ENCODE measurements at places on chromosomes 16 and 17.

DNA sequence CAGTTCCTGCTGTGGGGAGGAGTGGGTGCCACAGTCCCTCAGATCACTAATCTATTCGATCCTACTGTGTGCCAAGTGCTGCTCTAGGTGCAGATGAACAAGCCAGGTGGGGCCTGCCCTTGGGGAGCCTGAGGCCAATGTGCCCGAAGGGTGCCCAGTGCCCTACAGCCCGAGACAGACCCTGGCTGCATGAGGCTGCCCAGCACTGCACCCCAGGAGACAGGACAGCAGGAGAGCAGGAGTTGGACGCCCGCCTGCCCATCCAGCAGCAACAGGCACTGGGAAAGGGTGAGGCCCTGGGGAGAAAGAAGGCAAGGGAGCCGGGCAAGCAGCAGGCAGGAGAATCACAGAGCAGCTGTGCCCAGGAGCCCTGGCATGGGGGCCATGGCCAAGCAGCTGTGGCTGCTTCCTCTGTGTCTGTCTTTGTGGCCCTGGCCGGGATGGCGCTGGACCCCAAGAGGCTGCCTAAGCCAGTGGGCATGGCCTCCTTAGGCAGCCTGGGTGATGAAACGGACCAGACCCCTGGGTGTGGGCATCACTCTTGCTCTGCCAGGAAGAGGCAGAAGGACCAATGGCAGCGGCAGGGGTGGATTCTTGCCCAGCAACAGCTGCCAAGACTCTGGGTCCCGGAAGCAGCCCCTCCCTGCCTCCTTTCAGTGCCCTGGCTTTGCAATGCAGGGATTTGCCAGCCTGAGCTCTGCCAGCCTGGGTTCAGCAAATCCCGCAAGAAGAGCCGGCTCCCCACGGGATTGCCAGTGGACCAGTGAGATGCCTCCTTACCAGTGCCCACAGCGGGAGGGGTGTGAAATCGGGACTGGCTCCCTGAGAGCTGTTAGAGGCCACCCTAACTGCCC is 179.6 kb upstream of the TNRC6C start:
- no peak for DNase-seq

DNA sequence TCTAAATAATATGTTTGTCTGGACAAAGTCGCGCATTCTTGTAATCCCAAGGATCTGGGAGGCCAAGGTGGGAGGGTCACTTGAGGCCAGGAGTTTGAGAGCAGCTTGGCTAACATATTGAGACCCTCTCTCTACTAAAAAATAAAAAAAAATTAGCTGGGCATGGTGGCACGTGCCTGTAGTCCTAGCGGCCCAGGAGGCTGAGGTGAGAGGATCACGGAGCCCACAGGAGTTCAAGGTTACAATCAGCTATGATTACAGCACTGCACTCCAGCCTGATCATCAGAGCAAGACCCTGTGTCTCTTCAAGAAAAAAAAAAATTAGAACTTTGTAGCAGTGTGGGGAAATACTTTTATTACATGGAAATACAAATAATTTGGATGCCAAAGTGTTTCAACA is 6.1 kb upstream of the CHST6 start:
- no peak for DNase-seq

DNA sequence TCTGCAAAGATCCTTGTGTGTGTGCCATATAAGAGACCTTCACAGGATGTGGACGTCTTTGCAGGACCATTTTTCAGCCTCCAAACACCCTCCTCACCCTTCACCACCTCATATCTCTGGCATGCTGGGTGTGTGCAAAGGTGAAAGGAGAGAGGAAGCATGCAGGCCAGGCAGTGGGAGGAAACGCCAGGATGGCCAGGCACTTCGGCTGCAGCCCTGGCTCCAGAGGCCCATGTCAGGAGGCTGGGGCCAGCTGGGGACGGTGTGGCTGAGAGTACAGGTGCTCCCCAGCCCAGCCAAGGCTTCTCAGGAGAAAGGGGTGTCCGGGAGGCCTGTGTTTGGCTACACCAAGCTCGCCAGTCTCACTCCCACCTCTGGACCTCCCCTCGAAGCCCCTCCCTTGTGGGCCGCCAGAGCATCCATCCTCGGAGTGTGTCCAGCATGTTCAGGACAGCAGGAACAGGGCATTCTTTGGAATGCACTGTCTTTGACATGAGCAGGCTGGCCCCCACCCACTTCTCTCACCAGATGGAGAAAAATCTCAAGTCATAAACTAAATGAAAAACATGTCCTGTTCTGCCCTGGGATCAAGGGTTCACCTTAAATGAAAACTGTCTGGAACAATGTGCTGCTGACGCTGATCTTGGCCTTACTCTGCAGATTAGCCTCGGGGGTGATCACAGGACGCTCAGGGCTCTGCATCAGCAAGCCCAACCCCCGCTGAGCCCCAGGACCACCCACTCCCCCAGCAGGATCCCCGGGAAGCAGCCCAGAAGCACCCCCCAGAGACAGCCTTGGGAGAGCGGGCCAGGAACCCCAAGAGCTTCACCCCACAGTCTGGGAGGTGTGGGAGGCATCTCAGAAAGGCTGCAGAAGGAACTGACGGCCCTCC is 15.9 kb downstream of the PEMT start:
- no peak for DNase-seq

DNA sequence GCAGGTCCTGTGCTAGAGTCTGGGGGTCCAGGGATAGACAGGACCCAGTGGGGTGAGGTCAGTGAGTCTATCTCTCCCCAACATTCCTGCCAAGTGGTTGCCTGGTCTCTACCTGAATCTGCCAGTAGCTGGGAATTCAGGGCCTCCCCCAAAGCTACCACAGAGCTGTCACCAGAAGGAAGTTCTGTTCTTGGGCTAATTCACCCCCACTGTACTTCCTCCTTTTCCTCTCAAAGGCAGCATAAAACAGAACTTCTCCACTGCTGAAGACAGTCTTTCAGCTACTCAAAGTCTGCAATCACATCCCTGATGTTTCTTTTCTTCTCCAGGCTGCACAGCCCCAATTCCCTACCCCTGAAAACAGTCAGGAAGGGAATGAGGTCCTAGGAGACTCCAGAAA is 8.7 kb downstream of the CAMTA2 start:
- no peak for DNase-seq

GRCh38 chr17:74786431-74787055 is 10.4 kb upstream of the NAT9 start:
- DNase-seq: no peak
